Stimulated activated CD4-positive, alpha-beta T cell treated with anti-CD3 and anti-CD28 coated beads, Interleukin-1b, Interleukin-23, amount 100 ng/mL, for 1 hour (primary cell): ENCODE measurements at places on chromosomes 4 and X.

GRCh38 chr4:94550352-94550751 is 98.6 kb downstream of the PDLIM5 start:
- no peak for DNase-seq

GRCh38 chr4:76704133-76704881 is 193.6 kb downstream of the SOWAHB start:
- no peak for DNase-seq

- no peak for DNase-seq
These were observed 81.7 kb upstream of the GATB start for GRCh38 chr4:151842430-151843079.

DNA sequence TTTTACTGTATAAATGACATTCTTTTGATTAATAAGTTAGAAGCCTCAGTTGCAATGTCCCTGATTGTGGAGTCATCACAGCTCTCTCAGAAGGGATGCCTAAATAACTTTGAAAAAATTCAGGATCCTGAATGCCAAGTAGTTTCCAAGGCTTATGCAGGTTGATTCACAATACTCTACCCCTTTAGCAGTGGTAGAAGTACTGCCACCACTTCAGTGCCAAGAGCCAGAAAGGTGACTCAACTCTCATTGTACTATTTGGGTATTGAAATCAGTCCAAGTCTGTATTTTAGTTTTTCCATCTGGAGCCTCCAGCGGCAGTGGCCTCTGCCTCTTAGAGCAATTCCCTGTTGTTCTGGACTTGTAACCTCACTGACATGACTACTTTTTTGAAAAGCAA is 320.1 kb upstream of the NDST4 start:
- no peak for DNase-seq

DNA sequence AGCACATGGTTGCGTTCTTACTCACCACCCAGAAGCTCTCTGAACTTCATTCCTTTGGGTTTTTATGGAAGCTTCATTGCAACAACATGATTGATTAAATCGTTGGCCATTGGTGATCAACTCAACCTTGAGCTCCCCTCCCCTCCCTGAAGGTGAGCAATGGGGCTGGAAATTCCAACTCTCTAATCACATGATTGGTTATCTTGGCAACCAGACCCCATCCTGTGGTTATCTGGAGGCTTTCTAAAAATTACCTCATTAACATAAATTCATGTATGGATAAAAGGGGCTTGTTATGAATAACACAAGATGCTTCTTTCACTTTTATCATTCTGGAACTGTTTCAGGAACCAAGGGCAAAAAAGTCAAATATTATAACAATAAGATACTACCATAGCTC is 34.6 kb upstream of the NMU start:
- DNase-seq: no peak

- no peak for DNase-seq
These were observed 194.9 kb downstream of the TLL1 start for GRCh38 chr4:166067915-166068314.

DNA sequence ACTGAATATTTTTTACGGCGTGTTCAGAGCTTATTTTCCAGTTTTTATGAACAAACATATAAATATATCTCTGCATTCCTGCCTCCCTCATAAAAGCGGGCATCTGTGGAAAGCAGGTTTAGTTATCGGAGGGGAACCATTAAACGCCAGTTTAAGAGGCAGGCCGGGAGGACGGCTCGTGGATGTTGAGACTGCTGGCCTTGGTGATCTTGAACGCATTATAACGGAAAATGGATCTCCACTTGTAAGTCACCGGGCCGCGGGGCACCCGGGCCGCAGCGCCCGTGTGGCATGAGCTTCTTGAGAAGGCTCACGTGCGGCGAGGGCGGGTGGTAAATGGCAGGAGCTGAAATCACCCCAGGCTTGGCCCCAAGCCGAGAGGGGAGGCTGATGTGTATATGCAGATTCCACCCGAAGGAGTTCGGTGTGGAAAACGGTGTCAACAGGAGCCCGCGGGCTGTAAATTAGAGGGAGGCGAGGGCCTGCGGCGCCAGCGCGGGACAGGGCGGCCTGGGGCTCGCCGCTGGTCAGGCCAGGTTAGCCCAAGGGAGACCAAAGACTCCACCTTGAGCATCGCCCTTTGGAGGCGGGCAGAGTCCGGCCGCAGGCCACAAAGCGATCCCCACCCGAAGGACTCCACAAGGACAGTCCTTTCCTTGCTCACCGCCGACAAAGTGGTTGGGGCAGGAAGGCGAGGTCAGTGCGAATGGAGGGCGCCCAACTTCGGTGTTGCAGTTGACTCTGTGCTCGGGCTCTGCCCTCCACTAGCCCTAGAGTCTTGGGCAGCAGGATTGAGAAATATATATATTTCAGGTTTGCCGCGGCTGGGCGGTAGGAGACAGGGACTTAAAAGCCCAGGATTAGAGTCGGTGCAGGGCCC is 1.3 kb upstream of the HAND2 start:
- DNase-seq: no peak

DNA sequence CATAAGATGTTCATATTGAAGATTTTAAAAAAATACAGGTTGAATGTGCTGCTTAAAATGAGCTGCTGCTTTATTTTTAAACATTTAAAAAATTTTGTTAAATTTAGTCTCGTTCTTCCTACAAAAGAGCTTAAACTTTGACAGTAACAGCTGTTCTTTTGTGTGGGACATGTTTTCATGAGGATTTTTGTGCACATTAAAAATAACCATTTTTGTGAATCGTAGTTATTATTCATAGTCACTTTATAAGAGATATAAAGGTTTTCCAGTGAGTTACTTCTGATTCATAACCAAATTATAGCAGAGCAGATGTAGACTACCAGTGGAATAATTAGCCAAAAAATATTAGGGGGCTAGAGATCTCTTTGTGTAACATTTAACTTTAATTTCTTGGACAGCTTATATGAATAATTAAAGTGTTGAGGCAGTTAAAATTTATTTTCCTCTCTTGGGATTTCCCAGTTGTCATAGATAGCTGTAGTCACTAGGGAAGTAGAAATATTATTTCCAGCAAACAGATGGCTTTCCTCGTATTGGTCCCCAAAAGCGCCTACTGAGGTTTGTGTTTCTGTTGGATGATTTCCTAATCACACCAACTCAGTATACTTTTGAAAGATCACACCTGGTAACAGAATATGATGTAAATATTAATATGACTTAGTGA is 24.2 kb downstream of the RBPJ start:
- DNase-seq: no peak

DNA sequence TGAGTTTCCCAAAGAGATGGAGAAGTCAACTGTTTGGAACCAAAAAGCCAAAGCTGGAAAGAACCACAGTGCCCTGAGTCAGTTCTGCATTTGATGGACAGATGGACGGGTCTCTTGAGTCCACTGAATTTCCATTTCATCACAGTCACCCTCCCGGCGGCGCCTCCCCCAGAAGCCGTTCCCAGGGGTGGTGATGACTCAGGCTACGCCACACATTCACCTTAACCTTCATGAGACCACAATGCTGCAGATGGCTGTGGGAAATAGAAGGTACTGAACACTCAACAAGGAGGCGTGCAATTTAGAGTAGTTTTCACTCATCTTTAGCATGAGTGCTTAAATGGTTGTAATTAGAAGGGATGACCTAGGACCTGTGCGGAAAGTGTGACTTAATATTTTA is 61.3 kb downstream of the STOX2 start:
- DNase-seq: no peak

DNA sequence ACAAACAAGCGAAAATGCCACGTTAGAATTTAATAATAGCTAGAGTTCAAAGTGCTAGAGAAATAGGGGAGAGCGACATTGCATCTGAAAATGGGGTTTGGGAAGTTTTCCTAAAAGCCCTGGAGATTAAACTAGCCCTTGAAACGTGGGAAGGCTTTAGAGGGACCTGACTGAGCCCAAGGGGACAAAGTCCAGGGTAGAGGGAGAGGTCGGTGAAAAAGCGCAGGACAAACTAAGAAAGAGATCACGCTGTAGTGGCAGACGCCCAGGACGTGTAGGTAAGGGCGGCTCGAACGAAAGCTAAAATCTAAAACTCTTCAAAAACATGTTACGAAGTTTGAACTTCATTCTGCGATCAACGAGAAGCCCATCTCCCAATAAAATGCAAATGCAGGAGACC is 1.1 kb upstream of the ATP11C start:
- no peak for DNase-seq
